ENCODE measurements at places on chromosomes 3 and 15.

GRCh38 chr3:51282931-51283330 is 102.2 kb upstream of the MANF start:
- no peak for DNase-seq

- peak; percentile 91 for DNase-seq
Observed at GRCh38 chr3:11720304-11720898, 76.7 kb upstream of the VGLL4 start.

GRCh38 chr3:126275620-126275904 is 81.6 kb downstream of the KLF15 start:
- no peak for DNase-seq

DNA sequence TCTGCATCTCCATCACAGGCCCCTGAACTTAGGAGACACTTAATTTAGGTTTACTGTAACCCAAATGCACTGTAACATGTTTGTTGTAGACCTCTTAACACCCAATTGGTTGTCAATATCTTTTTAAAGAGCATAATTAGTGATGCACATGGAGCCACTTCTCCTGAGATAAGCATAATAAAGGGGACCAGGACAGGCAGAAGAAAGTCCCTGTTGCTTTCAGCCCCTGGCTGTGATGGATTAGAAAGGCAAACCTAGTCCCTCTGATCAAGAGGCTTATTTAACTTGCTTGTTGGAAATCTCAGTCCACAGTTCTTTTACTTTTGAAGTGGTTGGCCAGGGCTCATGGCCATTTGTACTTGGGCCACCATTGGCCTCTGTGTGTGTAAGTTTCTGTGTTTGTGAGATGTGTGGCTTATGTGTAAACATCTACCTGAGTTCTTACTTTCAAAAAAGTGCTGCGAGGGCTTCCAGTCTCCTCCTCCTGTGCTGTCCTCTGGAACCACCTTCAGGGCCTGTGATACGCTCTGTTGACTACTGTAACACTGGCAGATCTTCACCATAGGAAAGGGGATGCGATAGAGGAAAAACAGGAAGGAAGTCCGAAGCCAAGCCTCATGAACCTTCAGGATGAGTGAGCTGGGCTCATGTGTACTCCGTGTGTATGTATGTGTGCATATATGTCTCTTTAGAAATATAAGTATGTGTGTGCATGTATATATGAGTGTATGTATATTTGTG is 136.2 kb downstream of the EPHB1 start:
- DNase-seq = no peak

DNA sequence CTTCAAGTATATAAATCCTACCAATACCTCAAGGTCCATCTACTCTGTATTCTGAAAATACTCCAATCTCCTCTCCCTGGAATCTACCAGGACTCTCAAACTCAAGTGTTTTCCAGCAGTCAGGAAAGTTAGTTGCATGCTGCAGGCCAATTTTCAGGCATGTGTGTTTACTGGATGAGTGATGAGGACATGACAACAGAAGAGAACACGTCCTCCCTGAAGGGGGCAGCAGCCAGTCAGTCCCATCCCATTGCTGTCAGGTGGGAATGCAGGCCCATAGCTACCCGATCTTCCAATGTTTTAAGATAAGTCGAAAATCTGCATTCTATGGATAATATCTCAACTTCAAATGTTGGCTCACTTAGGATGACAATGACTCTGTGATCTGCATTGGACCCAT is 496.2 kb downstream of the FHIT start:
- peak; percentile 31 for DNase-seq

- DNase-seq = no peak
Observed at GRCh38 chr15:95401587-95401986, 928.9 kb upstream of the NR2F2 start.

GRCh38 chr3:78201091-78201490 is 1161.2 kb downstream of the ROBO2 start:
- DNase-seq = peak; percentile 37

- no peak for DNase-seq
Observed at GRCh38 chr3:127077068-127077467, 94.2 kb downstream of the PLXNA1 start.

- no peak for DNase-seq
Observed at GRCh38 chr3:89584398-89584797, 477.0 kb downstream of the EPHA3 start.

DNA sequence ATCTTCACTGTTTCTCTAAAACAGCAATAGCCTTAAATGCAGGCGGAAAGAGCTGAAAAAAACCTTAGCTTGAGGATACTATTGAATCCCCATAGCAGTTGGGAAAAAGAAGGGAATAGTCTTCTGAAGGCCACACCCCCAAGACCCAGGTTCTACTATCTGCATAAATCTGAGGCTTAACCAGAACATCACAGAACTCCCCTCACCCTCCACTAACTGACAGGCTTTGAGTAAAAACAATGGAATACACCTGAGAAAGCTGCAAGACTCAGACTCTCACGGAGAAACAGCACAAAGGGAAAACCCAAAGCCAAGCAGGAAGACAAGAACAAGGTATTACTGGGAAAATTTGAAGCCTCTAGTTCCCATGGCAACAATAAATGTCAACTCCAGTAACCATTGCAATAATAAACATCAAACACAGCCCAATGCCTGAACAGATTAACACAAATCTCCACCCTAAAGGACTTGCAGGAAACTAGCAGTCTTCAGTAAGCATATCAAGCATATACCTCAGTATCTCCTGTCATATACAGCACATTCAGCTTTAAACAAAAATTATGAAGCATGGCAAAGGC is 56.4 kb downstream of the TMCC1 start:
- DNase-seq = no peak

DNA sequence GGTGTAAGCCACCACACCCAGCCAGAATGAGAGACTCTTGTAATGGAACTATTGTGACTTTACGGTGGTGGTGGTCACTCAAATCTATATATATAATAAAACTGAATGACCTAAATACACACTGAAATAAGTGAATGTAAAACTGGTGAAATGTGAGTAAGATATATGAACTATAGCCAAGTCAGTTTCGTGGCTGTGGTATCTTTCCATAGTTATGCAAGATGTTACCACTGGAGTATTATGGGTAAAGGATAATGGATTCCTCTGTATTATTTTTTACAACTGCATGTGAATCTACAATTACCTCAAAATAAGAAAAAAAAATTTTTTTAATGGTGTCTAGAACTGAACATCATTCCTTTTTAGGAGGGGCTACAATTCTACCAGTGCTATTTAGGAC is 21.9 kb downstream of the PIK3CB start:
- no peak for DNase-seq

- no peak for DNase-seq
Observed at GRCh38 chr3:149382101-149382467, 4.6 kb upstream of the TM4SF1 start.

GRCh38 chr3:35832140-35832571 is 192.8 kb downstream of the ARPP21 start:
- no peak for DNase-seq

GRCh38 chr3:14902719-14903118 is 44.7 kb upstream of the NR2C2 start:
- DNase-seq = no peak

DNA sequence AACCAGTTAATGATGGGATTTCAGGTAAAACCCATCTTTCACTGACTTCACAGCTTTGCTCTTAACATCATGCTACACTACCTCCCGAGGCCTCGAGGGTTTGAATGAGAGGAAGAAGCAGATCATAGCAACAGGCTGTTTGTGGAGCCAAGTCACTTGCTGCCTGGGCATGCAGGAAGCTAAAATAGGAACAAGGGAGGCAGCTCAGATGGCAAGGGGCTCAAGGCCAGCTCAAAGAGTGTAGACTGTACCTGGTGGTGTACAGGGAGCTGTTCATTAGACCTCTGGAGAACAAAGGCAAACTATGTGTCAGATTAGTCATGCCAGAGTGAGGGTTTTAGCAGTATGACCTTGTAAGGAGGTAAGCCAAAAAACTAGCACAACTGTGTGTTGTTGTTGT is 28.8 kb downstream of the ARRDC4 start:
- DNase-seq = no peak

GRCh38 chr3:56257826-56258225 is 210.4 kb downstream of the ERC2 start:
- DNase-seq = no peak

GRCh38 chr3:18030371-18030870 is 288.0 kb upstream of the TBC1D5 start:
- DNase-seq = peak; percentile 84

DNA sequence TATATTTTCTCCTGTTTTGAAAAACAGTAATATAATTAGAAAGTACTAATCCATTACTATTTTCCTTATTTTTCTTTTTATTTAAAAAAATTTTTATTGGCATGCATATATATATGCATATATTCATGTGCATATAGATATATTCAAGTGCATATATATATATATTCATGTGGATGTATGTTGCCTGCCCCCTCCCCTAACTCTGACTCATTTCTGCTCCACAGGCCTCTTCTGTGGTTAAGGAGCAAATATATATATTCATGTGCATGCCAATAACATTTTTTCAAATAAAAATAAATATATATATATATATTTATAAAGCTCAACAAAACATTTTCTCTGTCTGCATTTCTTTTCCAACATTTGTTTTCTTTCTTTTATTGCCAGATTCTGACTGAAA is 13.6 kb upstream of the CORO2B start:
- no peak for DNase-seq

- no peak for DNase-seq
Observed at GRCh38 chr3:16739541-16740105, 134.4 kb upstream of the DAZL start.

DNA sequence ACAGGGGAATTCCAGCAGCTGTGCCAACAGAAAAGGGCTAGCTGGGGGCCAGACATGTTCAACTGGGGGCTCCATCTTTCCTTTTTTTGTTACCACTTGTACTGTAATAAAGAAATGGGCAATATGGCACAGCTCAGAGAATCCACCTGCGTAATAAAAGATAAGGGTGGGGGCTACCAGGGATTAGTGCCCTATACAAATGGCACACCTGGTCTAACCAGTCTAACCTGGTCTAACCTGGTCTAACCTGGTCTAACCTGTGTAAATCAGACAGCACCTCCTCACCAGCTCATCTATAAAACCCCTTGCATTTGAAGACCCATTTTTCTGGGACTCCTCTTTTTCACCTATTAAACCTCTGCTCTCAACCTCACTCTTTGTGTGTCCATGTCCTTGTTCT is 26.2 kb upstream of the CLDN16 start:
- DNase-seq = no peak

DNA sequence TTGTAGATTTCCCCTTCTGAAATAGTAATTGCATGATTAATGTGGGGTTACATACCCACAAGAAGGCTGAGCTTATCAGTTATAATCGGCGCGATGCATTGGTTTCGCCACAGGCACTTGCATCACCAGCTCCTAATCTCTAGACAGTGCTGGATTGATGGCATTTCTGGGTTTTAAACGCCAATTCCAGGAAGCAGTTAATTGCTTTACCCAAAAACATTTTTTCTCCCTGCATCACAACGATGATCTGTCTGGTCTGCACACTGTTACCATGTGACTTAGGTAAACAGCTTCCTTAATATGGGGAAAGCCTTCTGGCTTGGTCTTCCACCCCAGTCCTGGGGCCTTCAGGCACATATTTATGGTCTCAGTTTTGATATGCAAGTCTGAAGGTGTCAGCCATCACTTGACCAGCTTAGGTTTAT is 70.0 kb upstream of the HEG1 start:
- no peak for DNase-seq

DNA sequence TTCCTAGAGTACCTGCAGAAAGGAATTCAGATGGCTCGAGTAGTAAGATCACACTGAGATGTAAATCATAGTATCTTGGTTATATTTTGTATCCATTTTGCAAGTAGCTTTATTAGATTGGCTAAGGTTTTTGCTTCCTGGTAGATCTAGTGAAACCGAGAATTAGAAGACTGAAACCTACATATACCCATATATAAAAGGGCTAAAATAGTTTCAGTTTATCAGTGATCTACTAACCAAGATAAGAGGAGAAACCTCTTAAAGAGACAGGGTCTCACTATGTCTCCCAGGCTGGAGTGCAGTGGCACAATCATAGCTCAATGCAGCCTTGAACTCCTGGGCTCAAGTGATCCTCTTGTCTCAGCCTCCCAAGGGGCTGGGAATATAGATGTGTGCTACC is 135.3 kb downstream of the PCCB start:
- no peak for DNase-seq

DNA sequence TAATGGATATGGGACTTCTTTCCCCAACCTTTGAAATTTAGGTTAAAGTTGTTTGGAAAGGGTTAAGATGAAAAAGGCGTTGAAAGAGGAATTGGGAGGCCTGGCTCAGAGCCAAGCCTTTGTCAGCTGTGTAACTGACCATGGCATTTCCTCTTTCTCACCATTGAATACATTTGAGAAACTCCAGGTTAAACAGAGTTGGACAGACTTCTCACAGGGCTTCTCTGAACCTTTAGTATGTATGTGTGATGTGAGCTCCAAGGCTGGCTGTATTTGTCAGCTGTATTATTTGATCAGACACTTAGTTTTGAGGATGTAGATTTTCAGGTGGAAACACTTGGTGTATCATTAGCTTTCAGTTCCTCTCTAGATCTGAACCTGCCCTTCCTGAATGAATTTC is 136.4 kb upstream of the GOLGA6L4 start:
- DNase-seq = no peak

- DNase-seq = peak; percentile 46
Observed at GRCh38 chr15:95259513-95259912, 1028.2 kb downstream of the MCTP2 start.

- peak; percentile 63 for DNase-seq
Observed at GRCh38 chr3:16884084-16884747, 539 bp upstream of the PLCL2 start.

GRCh38 chr3:41848753-41849574 is 112.9 kb downstream of the ULK4 start:
- no peak for DNase-seq

DNA sequence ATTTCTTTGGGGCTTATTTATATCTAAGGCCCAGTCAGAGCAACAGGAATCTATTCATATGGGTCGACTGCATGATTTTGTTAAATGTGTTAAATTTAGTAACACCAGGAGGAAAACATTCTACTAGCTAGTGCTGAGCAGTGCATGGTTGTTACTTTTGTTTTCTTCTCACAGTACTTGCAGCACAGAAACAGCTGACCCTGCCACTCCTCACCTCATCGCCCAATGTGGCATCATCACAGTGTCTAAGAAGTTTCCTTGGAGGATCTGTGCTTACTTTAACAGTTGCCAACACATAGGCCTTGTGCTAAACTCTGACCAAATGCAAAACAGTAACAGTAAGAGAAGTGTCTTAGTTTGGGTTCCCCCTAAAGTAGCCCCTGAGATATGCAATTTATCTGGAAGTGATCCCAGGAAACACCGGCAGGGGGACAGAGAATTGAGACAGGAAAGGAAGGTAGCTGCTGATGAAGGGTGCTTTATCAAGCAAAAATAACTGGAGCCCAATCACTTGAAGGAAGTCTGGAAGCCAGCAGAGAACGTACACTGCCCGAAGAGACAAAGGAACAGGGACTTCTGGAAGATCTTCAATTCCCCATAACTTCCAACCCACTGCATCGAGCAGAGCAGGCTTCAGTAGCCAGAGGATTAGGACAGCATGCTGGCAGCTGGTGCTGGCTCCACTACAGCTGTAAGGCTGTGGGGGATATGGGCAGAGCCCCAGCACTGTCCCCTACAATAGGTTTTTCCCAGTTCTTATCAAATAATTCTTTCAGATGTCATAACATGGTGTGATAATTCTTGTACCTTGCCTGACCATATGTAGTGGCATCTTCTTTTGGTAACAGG is 36.0 kb upstream of the ULK4 start:
- peak; percentile 14 for DNase-seq

GRCh38 chr3:155053756-155054155 is 26.4 kb upstream of the MME start:
- no peak for DNase-seq

- peak; percentile 27 for DNase-seq
Observed at GRCh38 chr3:152474585-152474984, 205.9 kb downstream of the MBNL1 start.
